ENCODE measurements at places on chromosomes 2 and 18.

GRCh38 chr2:201057715-201058248 is 13.7 kb downstream of the HYCC2 start:
- no peak for DNase-seq

- DNase-seq, result no peak
Measured at GRCh38 chr18:75827751-75828287, 400.3 kb upstream of the SMIM21 start.

GRCh38 chr2:239157771-239158170 is 243.0 kb downstream of the HDAC4 start:
- no peak for DNase-seq

DNA sequence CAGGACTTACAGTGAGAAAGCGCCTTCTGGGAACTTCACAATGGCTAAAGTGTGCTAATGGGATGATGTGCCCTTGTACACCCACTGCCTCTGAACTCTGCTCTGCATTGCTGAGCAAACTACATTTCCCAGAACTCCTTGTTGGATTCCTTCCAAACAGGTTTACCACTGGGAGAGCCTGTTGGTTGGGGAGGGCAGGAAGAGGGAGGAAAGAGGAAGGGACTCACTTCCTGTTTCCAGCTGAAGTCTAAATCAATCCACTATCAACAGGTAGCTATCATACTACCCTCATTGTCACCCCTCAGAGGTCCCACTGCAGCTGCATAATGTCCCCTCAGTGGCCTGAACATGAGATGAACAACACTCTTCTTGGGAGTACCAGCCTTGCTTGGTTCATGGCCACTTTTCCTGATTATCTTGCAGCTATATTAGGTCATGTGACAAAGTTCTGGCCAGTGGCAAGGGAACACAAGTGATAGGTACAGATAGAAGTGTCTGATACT is 109.7 kb downstream of the MSH2 start:
- DNase-seq, result no peak

DNA sequence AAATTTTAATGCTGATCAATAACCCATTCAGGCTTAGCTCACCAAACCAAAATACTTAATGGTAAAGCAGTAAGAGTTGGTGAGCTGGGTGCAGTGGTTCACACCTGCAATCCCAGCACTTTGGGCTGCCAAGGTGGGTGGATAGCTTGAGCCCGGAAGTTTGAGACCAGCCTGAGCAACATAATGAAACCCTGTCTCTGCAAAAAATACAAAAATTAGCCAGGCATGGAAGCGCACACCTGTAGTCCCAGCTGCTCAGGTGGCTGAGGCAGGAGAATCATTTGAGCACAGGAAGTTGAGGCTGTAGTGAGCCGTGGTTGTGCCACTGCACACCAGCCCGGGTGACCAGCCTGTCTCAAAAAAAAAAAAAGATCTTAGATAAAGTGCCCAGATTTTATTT is 35.7 kb upstream of the MPP4 start:
- no peak for DNase-seq

- DNase-seq, result no peak
Measured at GRCh38 chr2:80706951-80707350, 402.4 kb upstream of the LRRTM1 start.

DNA sequence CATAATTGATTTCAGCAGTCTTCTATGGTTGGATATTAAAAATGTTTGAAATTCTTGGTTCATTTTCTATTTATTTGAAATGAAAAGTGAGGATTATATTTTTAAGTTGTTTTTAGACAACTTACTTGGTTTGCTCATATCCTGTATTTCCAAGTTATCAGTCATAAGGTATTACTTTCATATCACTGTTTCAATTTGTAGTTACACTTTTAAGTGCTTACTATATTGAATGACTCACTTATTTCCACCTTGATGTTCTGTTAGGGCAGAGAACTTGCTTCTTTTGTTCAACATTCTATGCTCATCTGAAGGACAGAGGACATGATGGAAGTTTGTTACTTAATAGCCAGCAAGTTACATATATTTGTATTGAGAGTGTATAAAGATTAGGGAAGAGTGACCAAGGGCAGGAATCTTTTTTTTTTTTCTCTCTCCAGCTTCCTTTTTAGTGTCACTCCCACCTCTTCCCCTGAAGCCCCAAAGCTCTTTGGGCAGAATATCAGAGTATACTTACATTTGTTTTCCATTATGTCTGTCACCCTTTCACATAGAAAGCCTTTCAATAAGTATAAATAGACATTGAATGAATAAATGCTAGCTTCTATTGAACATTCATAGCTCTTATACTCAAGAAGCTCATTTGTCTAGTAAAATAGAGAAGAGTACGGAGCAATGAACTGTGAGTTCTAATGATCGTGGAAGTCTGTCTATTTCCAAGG is 28.1 kb downstream of the PIK3C3 start:
- no peak for DNase-seq

DNA sequence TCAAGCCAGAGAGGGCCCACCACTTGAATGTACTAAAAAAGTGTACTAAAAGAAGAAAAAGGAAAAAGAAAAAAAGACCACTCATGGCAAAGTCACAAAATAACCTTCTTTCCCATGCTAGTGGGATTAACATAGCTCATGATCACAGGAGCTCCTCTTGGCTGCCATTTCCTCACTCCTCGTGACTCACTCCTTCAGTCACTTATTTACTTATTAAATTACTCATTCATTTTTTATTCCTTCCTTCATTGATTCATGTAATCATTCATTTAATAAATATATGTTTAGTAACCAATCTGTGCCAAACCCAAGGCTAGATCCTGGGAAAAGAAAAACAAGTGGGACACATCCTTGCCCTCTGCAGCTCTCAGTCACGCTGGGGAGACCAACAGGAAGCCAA is 300.5 kb downstream of the INSIG2 start:
- no peak for DNase-seq

DNA sequence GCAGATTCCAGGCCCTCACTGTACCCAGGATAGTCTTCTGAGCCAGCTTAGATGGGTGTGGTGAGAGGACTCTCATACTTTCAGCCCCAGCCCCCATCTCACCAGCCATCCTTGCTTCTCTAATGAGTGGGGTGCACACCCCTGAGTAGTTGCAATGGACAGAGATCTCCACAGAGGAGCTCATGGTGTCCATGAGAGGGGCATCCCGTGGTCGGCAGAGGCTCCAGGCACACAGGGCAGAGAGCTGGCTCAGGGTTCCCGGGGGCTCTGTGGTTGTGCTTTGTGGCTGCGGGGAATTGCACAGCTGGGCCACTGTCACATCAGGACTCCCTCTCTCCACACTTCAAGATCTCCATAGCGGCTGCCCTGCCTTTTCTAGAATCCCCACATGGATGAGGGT is 226.0 kb upstream of the PXDN start:
- no peak for DNase-seq

DNA sequence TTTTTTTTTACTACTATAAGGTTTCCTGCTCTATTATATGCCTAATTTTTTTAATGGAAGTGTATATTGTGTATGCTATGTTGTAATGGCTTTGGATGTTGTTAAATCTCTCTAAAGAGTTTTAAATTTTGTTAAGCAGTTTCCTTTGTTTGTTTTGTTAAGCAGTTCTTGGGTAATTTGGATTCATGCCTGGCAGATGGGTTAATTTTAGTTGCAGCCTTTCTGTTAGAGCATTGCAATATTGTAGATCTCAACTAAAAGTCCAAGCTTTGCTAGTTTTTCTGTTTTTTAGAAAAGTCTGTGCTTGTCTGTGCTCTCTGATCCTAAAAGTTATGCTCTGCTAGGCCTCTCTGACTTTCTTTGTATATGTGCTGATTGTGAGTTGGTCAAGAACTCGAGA is 1229.0 kb upstream of the NRXN1 start:
- no peak for DNase-seq

GRCh38 chr2:146143971-146144370 is 1624.1 kb upstream of the ZEB2 start:
- no peak for DNase-seq

- no peak for DNase-seq
Measured at GRCh38 chr2:64168756-64169155, 24.5 kb upstream of the PELI1 start.

DNA sequence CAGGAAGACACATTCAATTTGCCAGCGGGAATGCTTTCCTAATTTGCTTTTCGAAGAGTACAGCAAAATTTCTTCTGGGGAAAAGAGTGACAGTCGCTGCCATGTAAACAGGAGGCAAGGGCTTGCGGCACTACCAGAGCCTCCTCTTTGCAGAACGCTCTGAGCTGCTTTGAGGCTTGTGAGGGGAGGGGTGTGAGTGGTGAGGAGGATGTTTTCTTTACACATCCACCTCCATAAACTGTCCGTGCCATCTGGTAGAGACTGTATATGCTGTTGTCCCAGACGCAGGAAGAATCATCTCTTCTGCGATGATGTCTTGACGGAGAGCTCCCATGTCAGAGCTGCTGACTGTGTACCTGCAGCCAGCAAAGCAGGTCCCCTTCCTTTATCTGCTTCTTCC is 138.0 kb downstream of the SOCS6 start:
- DNase-seq, result no peak

DNA sequence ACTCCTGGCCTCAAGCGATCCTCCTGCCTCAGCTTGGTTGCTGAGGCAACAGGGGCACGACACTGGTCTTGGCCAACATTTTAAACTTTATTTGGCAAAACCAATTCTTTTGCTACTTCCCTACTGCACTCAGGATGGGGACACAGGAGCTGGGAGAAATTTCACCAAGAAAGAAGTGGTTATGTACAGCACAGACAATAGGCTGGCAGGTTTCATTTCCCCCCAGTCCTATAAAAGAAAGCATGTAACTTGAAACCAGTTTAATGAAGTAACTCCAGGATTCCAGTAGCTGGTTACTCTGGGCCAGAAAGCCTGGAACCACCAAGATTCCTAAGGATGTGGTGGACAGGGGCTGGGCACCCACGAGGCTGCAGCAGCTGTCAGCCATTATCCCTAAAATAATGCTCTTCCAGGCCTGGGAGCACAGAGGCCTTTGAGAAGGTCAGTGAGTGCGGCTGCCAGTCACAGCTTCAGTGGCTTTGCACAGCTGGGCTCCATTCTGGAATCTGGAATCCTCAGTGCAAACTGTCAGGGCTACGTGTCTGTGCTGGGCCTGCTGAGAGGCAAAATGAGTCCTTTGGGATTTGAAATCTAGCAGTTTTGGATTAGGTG is 142.3 kb upstream of the ITGA6 start:
- DNase-seq, result no peak

- DNase-seq, result no peak
Measured at GRCh38 chr18:61602836-61603235, 269.6 kb downstream of the CDH20 start.

DNA sequence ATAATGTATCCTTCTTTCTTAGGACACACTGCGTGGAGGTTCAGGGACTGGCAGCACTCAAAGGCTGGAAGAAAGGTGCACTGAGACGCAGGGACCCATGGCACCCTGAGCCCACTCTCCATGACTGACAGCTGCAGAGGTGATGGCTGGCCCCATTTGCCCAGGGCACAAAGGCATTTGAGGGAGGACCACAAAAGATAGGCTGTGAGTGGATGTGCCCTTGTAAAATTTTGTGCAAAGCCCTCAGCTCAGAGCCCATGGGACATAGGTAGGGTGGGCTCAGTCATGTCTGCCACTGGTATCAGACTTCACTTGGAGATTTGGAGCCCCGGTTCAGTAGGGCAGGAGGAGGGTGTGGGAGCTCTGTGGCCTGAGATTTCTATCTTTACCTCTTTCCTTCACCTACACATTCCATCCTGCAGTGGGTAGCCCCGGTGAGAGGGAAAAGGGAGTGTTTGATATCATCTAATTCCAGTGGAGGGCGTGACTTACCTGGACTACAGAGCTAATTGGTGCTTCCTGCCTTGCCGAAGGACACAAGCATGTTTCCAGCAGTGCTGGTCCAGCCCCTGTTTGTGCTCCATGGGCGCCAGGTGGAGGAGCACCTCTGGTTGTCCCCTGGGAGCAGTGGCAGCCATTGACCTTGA is 312.2 kb downstream of the EN1 start:
- no peak for DNase-seq

GRCh38 chr2:46850742-46851141 is 64.9 kb downstream of the MCFD2 start:
- no peak for DNase-seq

DNA sequence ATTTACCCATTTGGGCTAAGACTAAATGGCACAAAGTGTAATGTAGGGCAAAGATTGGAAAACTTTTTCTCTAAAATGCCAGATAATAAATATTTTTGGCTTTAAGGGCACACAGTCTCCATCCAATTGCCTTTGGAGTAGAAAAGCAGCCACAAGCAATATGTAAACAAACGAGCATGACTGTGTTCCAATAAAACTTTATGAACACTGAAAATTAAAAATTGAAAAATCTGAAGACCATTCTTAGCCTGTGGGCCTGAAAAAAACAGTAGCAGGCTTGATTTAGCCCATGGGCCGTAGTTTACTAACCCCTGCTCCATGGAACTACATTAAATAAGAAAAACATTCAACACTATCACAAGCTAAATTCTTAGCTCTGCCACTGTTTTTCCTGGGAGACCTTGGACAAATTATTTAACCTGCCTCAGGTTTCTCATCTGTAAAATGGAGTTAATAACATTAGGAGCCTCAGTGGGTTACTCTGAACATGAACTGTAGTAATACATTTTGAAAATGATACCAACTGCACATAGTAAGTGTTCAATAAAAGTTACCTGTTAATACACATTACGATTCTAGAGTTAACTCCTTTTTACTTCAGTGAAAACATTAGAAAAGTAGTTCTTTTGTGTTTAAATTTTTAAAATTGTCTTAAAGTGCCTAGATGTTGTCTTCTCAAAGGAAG is 1.3 kb downstream of the IFIH1 start:
- no peak for DNase-seq

GRCh38 chr2:211802666-211803065 is 735.9 kb downstream of the ERBB4 start:
- DNase-seq, result no peak

GRCh38 chr2:130352237-130352636 is 3.6 kb upstream of the PTPN18 start:
- DNase-seq, result no peak

- no peak for DNase-seq
Measured at GRCh38 chr2:144516981-144517865, 2.7 kb downstream of the ZEB2 start.

GRCh38 chr2:54557601-54558187 is 101.6 kb downstream of the SPTBN1 start:
- DNase-seq, result no peak

GRCh38 chr2:29014811-29015421 is 33.8 kb downstream of the TOGARAM2 start:
- DNase-seq, result no peak

DNA sequence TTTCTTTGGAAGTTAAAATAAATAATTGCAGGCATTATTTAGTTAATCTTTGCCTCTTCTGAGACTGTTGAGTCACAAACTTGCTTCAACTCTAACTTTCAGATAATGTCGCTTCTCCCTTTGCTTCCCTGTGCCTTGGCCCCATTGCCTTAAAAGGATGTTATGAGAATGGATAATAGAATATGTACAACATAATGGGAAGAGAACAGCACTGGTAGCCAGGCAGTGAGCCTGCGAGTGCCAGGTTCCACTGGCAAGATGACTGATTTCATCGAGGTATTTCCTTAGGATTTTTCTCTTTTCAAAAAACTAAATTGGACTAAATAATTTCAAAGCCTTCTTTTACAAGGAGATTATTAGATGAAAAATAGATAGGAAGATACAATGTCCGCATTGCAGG is 420.9 kb downstream of the TGIF1 start:
- DNase-seq, result no peak
